ENCODE measurements at places on chromosomes 16 and 17. TPM values are rescaled to one million over a fixed set of nuclear protein-coding genes. Genes with fewer than 3 reads are reported as not detected.

- peaks cover 3% of the 10 kb centered on the region for H3K36me3 ChIP-seq
- H3K4me1 ChIP-seq = peaks cover 28% of the 10 kb centered on the region
- H3K27ac ChIP-seq = peak within 1 kb of the TSS; percentile 79
- no peaks in the 10 kb centered on the region for H3K27me3 ChIP-seq
- H3K4me3 ChIP-seq = peak within 1 kb of the TSS; percentile 92
These were observed at the start of gene FKBP10 for GRCh38 chr17:41812381-41813151. FKBP10 (plus strand) TSS chr17:41813004; CDS start chr17:41813035, 31 bp downstream.

DNA sequence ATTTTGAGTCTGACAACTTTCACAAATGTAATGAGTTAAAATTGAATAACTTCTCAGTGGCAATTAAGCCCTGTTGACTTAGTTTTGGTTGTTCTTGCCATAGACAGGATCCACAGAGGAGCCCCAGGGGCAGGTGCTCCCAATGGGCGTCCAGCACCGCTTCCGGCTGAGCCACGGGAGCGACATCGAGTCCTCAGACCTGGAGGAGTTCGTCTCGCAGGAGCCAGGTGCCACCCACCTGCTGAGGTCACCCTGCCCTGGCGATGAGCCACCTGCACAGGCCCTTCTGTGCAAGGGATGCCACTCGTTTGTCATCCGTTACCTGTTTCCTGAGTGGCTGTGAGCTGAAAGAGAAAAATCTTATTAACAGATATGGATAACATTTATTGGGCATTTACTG lies 10.7 kb downstream of the CCDC40 start:
- no peaks in the 10 kb centered on the region for H3K4me1 ChIP-seq
- no peak overlapping the region for H3K4me3 ChIP-seq
- H3K27me3 ChIP-seq = no peaks in the 10 kb centered on the region
- H3K27ac ChIP-seq = no peak overlapping the region

DNA sequence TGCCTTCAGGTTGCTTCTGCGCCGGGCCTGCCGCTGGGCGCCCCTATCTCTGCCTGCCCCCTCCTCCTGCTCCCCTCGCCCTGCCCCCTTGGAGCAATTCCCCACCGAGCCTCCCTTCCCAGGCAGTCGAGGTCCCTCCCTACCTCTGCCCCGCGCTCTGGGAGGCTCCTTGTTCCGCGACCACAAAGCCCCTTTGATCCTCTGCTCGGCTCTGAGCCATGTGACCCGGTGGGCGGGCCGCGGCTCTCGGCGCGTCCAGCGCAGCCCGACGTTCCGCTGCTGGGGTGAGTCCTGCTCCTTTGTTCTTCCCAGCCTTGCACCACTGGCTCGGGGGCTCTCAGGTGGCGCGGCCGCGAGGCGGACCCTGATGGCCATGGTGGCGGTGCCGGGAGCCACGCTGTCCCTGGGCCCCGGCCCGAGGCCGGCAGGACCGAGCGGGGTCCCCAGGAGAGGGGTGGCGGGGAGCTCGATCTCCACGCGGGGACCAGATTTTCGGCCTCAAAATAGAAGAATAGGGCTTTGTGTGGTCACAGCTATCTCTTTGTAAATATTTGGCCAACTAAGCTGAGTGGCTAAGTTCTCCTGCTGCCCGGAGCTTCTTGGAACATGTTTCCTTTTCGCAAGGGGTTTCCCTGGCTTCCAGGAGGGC lies 310.6 kb downstream of the SEC14L1 start:
- peaks cover 39% of the 10 kb centered on the region for H3K4me1 ChIP-seq
- no peaks in the 10 kb centered on the region for H3K27me3 ChIP-seq
- H3K4me3 ChIP-seq = peak overlapping the region; percentile 61
- DNase-seq = peak; percentile 78
- no peaks in the 10 kb centered on the region for H3K36me3 ChIP-seq

DNA sequence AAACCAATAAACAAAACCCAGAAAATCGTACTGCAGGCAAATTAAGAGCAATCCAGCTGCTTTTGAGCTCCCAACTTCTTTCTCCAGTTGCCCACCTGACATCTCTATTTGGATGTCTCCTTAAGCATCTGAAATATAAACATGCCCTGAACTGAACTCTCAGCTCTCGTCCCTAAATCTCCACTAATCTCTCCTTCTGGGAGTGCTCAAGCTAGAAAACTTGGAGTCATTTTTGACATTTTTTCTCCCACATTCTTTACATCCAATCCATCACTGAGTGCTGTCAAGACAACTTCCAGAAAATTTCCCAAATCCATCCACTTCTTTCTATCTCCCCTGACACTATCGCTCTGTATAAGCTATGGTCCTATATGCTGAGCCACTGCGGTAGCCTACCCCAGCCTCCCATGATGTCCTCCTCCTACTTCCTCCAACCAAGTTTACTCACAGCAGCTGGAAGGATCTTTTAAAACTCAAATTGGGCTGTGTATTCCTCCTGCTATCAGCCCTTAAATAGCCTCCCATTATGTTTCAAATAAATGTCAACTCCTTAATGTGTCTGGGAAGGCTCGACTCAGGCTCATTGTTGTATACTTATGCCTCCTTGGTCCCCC lies 53.1 kb downstream of the HS3ST3B1 start:
- no peak overlapping the region for H3K4me3 ChIP-seq
- no peak for DNase-seq
- H3K4me1 ChIP-seq = no peaks in the 10 kb centered on the region

DNA sequence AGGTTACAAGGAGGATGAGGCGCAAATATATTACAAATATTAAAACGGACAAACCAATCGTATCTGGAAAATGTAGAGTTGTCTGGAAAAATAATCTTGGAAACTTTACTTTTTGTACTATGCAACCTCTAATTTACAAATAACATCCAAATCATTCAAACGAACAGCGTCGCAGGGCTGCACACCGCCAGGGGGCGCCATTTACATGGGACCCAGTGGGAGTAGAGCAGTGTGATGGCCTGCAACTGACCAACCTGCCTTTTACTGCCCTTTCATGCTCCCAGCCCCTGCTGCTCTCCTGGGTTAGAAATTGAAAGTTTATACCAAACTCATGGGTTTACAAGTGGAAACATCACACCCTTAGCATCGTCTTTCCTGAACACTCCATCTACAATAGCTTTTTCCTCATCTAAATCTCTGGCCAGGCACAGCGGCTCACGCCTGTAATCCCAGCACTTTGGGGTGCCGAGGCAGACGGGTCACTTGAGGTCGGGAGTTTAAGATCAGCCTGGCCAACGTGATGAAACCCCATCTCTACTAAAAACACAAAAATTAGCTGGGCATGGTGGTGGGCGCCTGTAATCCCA lies 10.0 kb downstream of the PITPNC1 start:
- H3K4me3 ChIP-seq = no peak overlapping the region
- H3K4me1 ChIP-seq = peaks cover 14% of the 10 kb centered on the region
- H3K36me3 ChIP-seq = no peaks in the 10 kb centered on the region
- no peak overlapping the region for H3K27ac ChIP-seq

DNA sequence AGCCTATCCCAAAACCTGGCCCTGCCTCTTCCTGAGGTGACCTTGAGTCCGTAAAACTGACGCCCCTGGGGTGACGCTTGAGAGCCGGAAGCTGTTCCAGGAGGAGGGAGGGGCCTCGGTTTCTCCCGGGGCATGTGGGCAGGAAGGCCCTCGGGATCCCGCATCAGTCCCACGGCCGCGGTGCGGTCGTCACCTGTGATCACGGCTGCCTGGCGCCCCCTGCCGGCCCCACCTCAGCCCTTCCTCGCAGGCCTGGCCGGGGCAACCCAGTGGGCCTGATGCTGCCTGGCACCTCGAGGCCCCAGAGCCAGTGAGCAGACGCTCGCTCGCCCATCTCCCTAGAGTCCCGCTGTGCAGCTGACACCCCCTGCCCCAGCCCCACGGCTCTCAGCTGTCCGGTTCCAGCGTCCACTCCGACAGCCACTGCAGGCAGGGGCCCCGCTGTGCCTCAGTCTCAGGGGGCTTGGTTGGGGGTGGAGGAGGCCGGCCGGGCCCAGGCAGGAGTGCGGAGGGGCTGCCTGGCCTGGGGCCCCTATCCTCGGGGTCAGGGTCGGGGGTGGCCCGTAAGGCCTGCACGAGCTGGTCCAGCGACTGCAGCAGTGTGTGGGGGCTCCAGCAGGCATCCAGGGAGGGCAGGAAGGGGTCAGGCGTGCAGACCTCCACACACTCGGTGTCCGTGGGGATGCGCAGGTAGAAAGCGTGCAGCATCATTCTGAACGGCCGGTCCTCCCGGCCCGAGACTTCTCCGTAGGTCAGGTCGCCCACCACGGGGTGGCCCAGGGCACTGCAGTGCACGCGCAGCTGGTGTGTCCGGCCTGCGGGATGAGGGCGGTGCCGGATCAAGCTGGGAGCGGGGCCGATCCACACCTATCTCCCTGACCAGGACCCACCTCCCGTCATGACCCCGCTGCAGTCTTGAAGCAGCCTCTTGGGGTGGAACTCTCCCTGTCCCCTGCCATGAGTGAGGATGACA lies 2.3 kb downstream of the RPUSD1 start:
- DNase-seq = peak; percentile 71
- no peak overlapping the region for H3K4me3 ChIP-seq
- no peaks in the 10 kb centered on the region for H3K36me3 ChIP-seq

- peak overlapping the region; percentile 93 for H3K27ac ChIP-seq
- H3K27me3 ChIP-seq = no peaks in the 10 kb centered on the region
- H3K4me3 ChIP-seq = 0 out of 2 replicates have a peak overlapping the region, but pooled peaks have one; percentile 18
- H3K36me3 ChIP-seq = no peaks in the 10 kb centered on the region
- DNase-seq = peak; percentile 98
These were observed 47.4 kb downstream of the AXIN2 start for GRCh38 chr17:65514082-65514481.

DNA sequence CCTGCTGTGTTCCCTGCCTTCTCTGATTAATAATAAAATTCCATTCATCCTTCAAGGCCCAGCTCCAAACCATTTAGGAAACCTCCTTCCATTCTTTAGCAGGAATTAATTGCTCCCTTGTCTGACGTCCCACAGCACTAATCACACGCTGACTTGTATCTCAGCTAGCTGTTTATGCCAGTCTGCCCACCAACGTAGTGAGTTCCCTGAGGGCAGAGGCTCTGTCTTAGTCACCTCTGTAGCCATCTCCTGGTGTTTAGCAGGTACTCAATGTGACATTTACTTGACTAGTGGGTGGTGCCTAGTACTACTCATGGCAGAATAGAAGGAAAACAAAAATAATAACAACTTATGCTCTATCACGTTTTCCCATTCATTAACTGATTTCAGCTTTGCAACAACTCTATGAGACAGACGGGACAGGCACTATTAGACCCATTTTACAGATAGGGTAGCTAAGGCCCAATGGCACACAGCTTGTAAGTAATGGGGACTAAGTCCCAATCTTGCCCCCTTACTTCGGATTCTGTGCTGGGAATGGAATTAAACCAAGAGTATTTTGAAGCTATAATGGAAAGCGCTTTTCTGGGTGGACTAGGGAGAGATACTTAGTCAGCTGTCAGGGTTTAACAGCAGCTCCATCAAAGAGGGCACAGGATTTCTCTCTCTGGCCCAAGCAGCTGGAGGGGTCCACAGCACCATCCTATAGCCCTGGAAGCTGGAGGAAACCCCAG lies 931 bp upstream of the WIPF2 start:
- H3K36me3 ChIP-seq = no peaks in the 10 kb centered on the region
- peak overlapping the region; percentile 88 for H3K27ac ChIP-seq
- peaks cover 4% of the 10 kb centered on the region for H3K4me1 ChIP-seq
- H3K27me3 ChIP-seq = no peaks in the 10 kb centered on the region

DNA sequence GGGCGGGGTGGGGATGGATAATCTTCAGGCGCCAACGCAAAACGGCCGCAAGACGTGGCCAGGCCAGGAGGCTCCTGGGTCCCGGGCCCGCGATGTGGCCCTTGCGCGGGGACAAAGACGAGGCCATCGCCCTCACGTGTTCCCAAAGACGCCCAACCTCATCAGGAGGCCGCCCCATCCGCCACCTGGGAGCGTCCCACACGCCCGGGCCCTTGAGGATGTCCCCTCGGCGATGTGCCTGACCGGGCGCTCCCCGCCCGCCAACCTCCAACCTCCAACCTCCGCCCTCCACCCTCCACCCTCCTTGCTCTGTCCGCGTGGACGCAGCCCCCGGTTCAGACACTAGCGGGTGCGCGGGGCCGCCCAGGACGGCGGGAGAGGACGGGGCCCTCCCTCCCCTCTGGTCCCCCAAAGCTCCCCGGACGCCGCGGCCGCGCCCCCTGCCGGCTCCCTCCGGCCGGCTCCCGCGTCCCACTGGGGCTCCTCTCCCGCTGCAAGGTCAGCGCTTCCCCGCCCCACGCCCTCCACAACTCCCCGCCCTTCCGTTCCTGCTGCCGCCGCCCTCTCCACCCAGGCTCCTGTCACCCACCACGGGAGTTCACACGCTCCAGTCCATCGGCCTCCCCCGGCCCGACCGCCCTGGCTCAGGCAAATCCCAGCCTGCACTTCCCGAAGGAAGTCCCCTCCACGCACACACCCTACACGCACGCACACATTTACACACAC lies 250.8 kb upstream of the RPL38 start:
- peaks cover 10% of the 10 kb centered on the region for H3K27me3 ChIP-seq
- no peak overlapping the region for H3K4me3 ChIP-seq
- H3K36me3 ChIP-seq = no peaks in the 10 kb centered on the region
- peak; percentile 13 for DNase-seq

- no peak for DNase-seq
- no peaks in the 10 kb centered on the region for H3K4me1 ChIP-seq
- no peaks in the 10 kb centered on the region for H3K27me3 ChIP-seq
- no peak overlapping the region for H3K27ac ChIP-seq
- H3K36me3 ChIP-seq = no peaks in the 10 kb centered on the region
These were observed 35.1 kb upstream of the CREBBP start for GRCh38 chr16:3915426-3916260.

DNA sequence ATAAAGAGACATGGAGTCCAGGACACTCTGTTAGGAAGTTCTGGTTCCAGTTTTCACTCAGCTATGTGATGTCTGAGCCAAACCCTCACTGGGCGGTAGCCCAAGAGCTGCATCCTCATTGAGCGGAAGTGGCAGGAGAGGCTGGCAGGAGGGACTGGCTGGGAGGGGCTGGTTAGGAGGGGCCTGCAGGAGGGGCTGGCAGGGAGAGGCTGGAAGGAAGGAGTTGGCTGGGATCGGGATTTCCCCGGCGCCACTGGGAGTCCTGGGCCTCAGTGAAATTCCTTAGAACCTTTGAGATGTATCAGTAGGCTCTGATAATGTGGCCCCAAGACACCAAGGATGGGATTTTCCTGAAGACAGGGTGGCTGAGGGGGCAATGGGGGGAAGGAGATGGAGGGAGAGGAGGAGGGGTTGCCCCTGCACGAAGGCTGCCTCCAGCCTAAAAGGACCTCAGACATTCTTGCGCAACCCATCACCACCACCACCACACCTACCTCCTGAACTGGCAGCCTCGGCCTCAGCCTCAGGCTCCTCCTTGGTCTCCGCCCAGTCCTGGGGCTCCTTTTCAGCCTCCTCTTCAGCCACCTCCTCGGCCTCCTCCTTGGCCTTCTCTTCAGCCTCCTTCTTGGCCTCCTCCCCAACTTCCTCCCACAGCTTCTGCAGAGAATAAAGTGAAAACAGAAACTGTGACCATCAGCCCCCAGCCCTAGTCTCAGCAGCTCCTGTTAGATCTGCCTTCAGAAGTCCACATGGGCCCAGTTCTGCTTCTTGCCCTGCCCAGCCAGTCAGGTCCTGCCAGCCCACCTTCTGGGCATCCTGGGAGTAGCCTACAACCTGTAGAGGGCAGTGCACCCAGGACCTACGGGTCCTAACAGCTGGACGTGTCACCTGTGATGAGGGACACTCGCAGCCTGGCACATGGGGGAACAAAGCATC lies 31.7 kb downstream of the CNGB1 start:
- peaks cover 11% of the 10 kb centered on the region for H3K4me1 ChIP-seq
- no peaks in the 10 kb centered on the region for H3K36me3 ChIP-seq
- peak overlapping the region; percentile 7 for H3K4me3 ChIP-seq

The GP1BA gene
- total RNA-seq = not detected

The HYDIN gene
- not detected for total RNA-seq

The CCL17 gene
- total RNA-seq = not detected

The CCL7 gene
- 4.9 TPM for total RNA-seq

The TVP23A gene
- not detected for total RNA-seq

All from GM23248 (cell line).